Stimulated activated CD8-positive, alpha-beta memory T cell treated with anti-CD3 and anti-CD28 coated beads, Interleukin-4, amount 100 ng/mL, for 1 hour (primary cell): ENCODE measurements at places on chromosomes 7 and 10.

DNA sequence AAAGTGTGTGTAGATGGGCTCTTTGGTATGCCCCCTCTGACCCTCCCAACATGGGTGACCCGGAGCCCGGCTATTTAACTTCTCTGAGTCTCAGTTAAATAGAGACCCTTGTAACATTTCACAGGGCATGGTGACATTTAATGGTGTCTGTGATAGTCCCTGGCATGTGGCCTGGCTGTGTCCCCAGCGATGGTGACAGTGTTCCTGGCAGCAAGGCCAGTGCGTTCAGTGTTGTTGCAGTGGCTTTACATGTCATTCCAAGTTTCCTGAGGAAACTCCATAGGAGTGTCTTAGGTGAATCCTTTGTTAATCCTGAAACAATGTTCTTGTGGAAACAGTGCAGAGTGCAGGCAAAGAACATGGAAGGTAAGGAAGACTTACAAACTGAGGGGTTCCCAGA, 137.0 kb downstream of the RAMP3 start:
- no peak for DNase-seq

- DNase-seq: no peak
Measured at GRCh38 chr7:121302214-121302745, 26.5 kb upstream of the WNT16 start.

GRCh38 chr7:7099584-7100014, 82.7 kb upstream of the C1GALT1 start:
- no peak for DNase-seq

- no peak for DNase-seq
Measured at GRCh38 chr7:86975449-86975848, 84.0 kb downstream of the ELAPOR2 start.

GRCh38 chr10:17113889-17114540, 15.6 kb downstream of the CUBN start:
- no peak for DNase-seq

GRCh38 chr10:127790066-127790624, 53.2 kb downstream of the FOXI2 start:
- DNase-seq: no peak

DNA sequence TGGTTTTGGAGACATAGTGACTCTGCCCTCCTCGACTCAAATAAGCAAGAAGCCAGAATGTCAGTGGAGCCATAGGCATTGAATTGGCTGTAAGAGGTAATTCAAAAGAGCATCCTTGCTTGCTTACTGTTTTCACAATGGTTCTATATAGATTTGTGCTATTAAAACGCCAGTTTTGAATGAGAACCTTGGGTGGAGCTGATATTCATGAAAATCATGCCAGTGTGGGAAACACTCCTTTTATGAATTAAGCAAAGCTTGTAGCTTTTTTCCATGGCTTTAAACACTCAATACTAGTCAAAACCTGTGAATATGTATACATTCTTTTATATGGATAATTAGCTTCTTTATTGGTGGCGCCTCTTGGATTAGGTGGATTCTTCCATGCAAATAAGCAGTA, 252.5 kb downstream of the SLC25A13 start:
- no peak for DNase-seq

GRCh38 chr7:21358648-21359047, 69.2 kb upstream of the SP4 start:
- DNase-seq: no peak

DNA sequence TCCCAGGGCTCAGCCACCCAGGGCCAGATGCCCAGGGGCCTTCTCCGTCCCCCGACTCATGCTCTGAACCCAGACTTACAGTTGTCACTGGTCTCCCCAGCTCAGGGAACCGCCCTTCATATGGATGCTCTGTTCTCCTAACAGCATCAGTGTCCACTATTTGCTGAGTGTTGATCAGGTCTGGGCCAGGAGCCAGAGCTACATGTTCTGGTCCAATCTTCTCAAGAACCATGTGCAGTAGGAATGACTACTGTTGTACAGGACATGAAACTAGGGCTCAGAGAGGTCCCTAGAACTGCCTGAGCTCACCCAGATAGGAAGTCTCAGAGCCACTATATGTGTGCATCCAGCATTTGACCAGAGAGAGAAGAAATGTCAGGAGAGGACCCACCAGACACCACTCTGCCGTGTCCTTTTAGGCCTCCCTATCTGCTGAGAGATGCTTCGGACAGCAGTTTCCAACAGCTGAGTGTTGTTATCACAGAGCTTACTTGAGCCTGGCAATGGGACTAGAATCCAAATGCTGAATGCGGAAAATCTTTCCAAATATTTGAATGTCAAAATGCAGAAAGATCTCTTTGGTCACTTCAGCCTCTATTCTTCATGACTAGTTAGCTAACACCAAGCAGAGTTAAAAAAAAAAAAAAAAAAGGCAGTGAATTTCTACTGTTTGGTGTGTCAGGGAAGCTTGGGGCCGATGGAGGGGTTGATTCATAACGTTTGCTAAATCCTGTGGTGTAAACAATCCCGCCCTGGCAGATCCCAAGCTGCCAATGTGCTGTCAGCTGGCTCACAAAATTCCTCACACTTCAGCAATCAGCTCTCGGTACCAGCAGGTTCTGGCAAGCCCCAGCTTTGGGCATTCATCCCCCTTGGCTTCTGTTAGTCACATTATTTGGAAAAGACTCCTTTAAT, 246.1 kb downstream of the TNS3 start:
- no peak for DNase-seq

DNA sequence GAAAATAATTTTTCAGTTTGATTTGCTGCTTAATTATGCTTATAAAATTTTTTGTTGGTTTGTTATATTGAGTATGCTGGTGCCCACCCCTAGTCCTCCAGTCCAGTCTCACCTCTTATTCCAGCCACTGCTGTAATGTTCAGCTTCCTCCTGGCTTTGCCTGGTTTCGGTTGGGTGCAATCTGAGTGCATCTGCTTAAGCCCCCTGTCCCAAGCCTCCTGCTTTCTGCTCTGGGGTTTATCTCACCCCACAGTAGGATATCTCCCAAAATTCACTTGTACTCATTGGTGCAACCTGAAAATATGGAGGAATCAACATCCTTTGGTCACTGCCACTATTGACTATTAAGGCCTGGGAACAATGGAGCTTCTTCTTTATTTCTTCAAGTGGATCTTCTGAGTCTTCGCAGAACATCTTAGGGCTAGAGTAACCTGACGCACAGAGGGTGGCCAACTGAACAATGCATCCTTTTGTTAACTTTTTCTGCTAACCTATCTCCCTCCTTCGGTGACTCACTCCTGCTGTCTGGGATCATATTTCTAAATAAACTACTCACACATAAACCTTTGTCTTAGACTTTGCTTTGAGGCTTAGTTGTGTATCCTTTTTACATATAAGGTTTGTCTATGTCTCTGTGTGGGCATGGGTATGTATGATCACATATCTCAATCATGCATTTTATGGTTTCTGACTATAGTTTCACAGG, 19.1 kb upstream of the SOSTDC1 start:
- DNase-seq: no peak

- DNase-seq: no peak
Measured at GRCh38 chr10:122492999-122493481, 31.7 kb downstream of the HTRA1 start.

DNA sequence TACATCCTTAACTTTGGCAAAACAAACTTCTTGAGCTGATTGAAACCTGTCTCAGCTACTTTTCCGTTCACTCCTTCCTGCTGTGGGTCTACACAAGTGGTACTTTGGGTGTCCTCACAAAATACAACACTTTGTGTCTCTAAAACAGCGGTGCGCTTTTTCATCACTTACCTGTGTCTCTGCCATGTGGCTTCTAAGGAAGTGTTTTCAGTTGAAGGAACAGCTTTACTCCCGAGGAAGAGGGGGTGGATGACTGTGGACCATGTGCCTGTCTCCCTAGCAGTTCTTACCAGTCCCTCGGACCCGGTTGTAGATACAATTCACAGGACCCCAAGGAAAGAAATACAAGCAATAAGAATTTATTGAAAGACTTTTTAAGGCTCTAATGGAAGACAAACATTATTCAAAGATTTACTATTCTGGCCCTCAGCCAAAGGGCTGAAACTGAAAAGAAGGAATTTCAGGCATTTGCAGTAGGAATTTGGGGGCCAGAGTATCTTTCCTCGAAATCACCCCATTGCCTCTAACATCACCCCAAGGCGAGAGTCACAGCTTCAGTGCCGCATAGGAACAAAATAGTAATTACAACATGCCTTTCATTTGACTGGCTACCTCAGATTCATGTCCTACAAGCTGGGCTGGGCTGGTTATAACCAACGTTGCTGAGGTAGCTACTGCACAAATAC, 246.3 kb downstream of the ACTR3B start:
- DNase-seq: no peak

DNA sequence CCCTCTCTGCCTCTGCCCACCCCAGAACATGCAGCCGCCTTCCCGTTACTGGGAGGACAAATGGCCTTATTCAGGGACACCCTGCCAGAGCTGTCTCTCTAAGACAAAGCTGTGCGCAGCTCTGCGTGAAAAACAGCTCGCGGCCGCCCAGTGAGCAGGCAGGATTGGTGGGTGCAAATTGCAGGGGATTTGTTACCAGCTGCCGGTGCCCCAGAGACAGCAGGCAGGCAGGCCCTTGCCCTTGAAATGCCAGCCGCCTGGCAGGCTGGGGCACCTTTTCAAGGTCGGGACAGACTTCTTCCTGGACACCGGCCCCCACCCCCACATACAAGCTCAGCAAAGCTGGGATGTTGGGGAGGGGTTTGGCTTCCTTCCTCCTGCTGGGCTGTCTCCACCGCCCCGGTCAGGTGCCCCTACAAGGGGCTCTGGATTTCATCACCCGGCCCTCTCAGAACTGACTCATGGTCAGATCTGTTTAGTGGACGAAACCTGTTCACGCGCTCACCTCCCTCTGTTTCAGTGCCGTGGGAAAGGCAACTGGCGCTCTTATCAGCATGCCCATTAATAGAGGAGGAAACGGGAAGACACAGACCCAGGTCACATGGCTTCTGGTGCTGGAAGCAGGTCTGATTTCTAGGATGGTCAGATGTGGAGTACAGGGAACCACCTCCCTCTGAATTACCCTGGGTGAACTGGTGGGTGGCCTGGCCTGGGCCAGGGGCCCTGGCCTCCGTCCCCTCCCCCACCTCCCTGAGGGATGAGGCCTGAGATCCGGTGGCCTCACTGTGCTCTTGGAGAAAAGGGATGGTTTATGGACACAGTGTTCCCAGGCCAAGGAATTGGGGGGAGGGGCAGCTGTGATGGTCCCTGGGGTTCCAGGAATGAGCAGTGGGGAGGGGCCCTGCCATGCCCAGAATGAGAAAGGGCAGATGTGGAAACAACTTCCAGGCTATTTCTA, 123.9 kb upstream of the PPIF start:
- no peak for DNase-seq

- no peak for DNase-seq
Measured at GRCh38 chr10:121803611-121804010, 124.2 kb downstream of the ATE1 start.

DNA sequence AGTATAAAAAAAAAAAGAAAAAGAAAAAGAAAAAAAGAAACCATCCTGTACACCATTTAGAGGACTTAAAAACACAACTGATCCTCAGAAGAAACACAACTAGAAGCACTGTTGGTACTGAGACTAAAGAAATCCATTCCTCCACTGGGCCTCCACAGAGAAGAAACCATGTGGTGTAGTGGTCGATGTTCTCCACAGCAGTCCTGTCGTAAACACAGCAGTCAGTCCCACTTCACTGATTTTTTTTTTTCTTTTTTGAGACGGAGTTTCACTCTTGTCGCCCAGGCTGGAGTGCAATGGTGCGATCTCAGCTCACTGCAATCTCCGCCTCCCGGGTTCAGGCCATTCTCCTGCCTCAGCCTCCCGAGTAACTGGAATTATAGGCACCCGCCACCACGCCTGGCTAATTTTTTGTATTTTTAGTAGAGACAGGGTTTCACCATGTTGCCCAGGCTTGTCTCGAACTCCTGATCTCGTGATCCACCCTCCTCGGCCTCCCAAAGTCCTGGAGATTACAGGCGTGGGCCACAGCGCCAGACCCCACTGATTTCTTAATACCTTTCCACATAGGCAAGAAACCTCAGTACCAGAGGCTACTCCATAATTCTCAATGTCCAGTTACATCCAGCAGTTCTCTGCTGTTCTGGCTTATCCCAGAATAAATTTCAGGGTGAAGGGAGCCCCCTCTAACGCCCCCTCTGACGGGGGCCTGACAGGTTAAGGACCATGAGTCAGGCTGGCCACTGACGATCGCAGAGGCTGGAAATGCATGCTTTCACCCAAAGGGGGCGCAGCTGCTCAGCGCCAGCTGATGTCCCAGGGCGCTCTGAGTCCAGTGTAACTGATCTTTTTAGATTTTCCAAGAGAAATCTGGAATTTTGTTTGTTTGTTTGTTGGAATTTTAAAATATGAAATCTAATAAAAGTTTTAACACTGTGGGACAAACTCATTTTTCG, 24.8 kb upstream of the FFAR4 start:
- DNase-seq: no peak

DNA sequence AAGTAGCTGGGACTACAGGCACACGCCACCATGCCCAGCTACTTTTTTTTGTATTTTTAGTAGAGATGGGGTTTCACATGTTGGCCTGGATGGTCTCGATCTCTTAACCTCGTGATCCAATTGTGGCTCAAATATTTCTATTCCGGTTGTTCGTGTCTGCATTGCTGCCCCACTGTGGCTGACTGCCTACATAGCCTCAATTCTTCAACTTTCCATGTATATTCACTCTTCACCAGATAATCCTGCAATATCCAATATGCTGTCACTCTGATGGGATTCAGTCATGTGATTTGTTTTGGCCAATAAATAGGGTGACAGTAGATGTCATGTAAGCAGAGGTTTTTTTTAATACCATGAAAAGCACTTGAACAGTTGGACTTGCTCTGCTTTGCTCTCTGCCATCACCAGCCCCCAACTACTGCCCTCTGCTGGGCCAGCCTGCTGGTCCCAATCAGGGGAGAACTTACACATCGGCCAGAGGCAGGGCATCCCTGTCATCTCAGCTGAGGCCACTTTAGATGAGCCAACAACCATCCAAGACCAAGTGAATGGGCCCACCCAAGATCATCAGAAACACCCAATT, 56.7 kb downstream of the NSUN6 start:
- DNase-seq: no peak

DNA sequence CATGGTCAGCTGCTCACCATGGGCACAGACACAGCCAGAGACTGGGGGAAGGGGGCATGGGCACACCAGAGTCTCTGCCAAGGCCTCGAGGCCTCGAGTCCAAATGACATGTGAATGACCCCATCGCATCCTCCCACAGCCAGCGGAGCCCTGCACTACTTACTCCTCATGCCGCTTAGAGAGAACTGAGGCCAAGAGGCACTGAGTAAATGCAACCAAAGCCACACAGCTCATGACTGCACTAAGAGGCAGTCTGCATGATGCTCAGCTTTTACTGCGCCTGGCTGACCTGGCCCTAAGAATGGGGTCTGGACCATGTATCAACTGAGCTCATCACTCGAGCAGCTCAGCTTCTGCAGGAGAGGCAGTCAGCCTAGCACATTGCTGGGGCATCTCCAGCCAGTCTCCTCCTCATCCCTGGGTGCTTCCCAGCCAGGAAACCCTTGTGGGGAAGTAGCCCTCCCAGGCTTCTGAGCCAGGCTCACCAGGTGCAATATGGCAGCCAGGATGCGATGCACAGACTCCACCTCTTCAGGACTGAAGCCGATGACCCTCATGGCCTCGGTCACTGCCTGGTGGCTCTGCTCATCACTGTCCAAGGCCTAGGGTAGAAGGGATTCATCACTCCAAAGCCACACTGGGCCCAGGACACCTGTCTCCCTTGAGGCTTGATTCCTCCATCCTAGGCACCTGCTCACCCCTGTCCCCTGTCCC, 7.5 kb downstream of the MYO1G start:
- DNase-seq: no peak
